ENCODE measurements at places on chromosomes 11 and 22.

- DNase-seq = no peak
These were observed 15.2 kb downstream of the PAX6 start for GRCh38 chr11:31795706-31796498.

- DNase-seq = no peak
These were observed 11.2 kb downstream of the BARX2 start for GRCh38 chr11:129386795-129387397.

GRCh38 chr11:65727865-65728264, 7.3 kb upstream of the RNASEH2C start:
- no peak for DNase-seq

DNA sequence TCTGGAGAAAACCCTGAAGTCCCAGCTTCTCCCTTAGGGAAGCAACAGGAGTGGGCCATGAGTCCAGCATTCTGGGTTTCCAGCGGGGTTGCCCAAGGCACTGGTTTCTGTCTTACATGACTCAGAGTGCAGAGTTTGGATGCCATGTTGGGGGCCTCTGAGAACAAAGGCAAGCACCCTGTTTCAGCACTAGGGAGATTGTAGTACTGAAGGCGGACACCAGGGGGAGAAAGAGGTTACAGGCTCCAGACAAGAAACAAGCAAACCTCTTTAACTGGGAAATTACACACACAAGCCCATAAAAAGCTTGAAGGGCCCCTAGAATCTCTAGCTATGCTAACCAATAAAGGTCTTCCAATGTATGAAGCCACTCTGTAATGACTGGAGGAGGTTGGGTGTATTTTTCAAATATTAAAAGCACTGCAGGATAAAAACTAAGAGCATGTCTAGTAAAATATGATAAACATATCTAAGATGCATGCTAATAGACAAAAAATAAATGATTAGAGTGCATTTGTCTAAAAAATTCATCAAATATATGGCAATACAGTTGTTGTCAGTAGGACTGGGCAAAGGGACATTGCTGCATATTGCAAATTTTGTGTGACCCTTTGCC, 7.1 kb downstream of the MS4A6E start:
- peak; percentile 51 for DNase-seq

DNA sequence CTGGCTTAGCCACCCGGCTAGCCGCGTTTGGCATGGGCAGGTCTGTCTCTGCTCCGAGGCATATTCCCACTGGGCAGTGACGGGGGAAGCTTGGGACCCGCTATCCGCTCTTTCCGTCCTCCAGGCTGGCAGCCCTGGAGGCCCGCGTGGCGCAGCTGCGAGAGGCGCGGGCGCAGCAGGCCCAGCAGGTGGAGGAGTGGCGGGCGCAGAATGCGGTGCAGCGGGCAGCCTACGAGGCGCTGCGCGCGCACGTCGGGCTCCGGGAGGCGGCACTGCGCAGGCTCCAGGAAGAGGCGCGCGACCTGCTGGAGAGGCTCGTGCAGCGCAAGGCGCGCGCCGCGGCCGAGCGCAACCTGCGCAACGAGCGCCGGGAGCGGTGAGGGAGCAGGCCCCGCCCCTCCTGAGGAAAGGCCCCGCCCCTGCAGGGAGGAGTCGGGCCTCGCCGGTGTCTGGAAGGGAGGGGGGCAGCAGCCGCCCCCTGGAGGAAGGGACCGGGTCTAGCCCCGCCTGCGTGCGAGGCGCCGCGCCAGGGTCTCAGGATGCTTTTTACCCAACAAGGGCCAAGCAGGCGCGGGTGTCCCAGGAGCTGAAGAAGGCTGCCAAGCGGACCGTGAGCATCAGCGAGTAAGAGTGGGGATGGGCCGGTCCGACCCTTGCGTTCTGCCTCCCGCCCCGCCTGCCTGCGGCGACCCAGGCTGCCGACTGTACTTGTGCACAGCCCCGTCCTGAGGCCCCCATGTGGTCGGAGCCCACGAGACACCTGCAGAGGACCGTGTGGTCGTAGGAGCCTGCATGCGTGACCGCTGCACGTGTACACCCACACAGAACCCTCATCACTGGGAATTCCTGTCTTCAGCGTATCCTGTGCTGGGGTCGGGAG, 7.9 kb downstream of the ATG16L2 start:
- DNase-seq = peak; percentile 71

- no peak for DNase-seq
These were observed 14.3 kb upstream of the ANKK1 start for GRCh38 chr11:113373306-113373705.

- no peak for DNase-seq
These were observed 14.3 kb upstream of the EFCAB6 start for GRCh38 chr22:43826142-43827002.

DNA sequence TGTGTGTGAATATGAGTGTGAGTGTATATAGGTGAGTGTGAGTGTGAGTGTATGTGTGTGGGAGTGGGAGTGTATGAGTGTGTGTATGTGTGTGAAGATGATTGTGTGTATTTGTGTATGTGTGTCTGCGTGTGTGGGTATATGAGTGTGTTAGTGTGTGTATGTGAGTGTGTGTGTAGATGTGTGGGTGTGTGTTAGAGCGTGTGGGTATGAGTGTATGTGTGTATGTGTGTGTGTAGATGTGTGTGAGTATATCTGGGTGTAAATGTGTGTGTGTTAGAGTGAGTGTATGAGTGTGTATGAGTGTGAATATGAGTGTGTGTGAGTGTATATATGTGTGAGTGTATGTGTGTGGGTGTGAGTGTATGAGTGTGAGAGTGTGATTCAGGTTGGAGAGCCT, 11.1 kb upstream of the LRRC10B start:
- no peak for DNase-seq

GRCh38 chr11:120128392-120129119, 9.4 kb downstream of the TRIM29 start:
- no peak for DNase-seq

DNA sequence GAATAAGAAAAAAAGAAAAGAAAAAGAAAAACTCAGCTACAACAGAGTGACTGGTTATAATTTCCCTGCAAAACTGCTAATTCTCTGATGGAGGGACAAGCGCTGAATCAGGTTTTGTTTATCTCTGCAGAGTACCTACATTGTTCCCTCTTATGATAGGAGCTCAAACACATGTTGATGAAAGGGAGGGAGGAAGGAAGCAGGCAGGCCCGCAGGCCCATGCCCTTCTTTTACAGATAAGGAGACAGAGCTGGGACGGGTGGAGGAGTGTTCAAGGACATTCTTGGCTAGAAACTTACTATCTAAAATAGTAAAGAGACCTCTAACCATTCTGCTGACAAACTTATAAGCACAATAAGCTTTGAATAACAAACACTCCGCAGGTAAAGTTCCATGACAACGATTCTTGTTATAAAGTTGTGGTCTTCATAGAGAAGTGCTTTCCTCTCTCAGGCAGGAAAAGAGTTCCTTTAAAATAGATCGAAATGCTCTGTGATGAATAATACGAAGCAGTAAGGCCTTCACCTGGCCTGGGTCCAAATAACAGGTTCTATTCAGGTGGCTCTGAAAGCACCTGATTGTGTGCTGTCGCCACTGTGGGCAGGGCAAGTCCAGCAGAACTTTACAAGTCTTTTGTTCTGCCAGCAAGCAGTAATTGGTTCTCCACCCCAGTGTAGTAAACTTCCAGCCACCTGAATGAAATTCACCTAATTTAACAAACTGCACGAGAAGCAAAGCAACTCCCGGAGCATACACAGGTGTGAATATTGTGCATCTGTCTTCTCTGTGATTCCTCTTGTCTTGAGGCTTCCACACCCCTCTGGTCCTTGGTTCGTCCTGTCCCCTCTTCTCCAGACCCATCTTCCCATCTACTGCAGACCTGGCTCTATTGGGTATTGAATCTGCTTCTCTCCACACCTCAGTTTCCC, 15.3 kb upstream of the MICAL2 start:
- no peak for DNase-seq

- DNase-seq = no peak
These were observed 82.5 kb downstream of the AMBRA1 start for GRCh38 chr11:46511342-46511741.

DNA sequence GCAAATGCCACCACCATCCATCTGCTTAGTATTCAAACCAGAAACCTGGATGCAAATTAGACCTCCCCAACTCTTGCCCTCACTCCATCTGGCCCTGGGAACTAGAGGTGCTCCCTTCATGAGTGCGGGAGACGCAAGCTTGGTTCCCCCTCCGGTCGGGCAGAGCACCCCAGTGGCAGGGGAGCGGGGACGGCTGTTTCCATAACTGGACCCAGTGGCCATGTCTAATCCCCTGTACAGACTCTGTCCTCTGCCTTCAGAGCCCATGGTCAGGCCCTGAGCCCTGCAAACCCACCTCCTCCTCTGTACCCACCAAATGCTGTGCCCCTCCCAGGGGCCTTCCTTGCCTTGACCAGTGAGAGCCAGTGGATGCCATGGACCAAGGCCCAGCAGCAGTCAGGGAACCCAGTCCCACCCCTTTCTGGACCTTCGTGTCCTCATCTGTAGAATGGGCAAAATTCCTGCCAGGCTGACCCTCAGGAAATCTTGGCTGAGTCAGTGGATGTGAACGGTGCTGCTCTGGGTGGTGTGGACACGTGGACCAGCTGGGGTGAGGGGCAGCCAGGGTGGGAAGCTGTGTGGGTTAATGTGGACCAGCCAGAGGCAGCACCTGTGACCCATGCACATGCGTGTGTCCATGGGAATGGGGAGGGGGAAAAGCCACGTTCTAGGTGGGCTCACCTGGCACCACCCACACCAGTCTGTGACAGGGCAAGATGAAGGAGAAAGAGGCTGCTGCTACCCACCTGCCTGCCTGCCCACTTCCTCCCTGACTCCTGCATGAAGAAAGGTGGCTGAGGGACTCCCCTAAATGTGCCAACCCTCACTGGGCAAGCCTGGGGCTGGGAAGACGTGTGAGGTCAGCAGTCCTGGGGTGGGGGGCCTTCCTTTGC, 72.8 kb downstream of the LRRC32 start:
- DNase-seq = no peak

- no peak for DNase-seq
These were observed 5.3 kb downstream of the OTUB1 start for GRCh38 chr11:63991558-63991957.

- no peak for DNase-seq
These were observed 1107.6 kb downstream of the BRD1 start for GRCh38 chr22:48719978-48720661.

GRCh38 chr11:128021349-128022006, 565.9 kb downstream of the ETS1 start:
- no peak for DNase-seq

- no peak for DNase-seq
These were observed 455.6 kb downstream of the BRD1 start for GRCh38 chr22:49372111-49372529.

GRCh38 chr11:83881428-83881827, 595.3 kb upstream of the CCDC90B start:
- no peak for DNase-seq

- no peak for DNase-seq
These were observed 15.0 kb downstream of the MUC5B start for GRCh38 chr11:1237851-1238250.

GRCh38 chr11:31995525-31996094, 95.3 kb upstream of the RCN1 start:
- no peak for DNase-seq

DNA sequence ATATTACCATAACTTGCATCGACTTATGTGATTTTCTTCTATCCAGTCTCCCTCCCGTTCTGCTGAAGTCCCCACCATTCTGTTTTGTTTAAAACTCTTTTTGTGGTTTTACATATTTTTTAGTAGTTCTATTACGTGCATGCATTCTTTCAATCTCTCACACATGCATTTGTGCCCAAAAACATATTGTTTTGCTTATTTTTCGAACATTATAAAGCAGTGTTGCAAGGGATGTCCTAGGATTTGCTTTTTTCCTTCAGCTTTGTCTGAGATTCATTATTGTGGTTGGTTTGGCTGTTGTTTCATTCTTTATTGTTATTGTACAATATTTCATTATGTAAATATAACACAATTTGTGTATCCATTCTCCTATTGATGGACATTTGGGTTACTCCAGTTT, 235.7 kb downstream of the DYNC2H1 start:
- DNase-seq = no peak

- DNase-seq = no peak
These were observed 44.7 kb downstream of the AP2A2 start for GRCh38 chr11:970319-970871.

GRCh38 chr11:121441521-121441920, 10.6 kb upstream of the SORL1 start:
- DNase-seq = no peak

DNA sequence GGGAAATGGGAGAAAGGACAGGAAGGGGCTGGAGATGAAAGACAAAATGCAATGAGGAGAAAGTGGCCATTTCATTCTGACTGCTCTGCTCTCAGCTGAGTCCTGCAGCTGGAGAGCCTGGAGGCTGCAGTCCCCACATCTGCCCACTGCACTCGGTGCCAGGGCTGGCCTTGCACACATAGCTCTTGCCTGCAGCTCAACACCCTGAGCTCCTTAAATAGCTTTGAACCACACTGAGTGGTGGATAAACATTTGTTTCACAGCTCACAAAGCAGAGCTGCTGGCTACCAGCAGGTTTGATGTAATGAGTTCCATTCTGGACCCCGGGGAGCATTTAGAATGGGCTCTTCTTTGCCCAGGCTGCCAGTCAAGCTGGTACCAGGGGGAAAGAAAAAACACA, 426.1 kb upstream of the CADM1 start:
- DNase-seq = no peak

DNA sequence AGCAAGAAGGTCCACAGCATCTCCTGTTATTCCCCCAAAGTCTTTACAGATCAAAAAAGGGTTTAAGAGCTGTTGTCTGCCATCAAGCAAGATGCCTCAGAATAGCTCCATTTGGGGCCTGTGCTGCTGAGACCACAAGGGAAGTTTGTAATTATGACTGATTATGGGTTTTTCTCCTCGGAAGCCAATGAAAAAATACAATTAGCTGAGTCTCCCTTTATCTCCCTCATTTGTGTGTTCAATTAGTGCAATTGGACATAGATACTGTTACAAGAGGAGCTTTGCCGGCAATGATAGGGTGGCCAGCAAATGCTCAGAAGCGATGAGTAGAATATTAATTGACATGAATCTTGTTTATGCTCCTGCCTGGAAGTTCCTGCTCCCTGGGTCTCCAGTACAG, 83.7 kb downstream of the COMMD9 start:
- DNase-seq = no peak

GRCh38 chr22:39985383-39986035, 9.2 kb upstream of the FAM83F start:
- DNase-seq = no peak

GRCh38 chr11:78583889-78584288, 9.2 kb upstream of the NARS2 start:
- DNase-seq = no peak

- no peak for DNase-seq
These were observed 1137.0 kb downstream of the FAM181B start for GRCh38 chr11:81596704-81597103.

DNA sequence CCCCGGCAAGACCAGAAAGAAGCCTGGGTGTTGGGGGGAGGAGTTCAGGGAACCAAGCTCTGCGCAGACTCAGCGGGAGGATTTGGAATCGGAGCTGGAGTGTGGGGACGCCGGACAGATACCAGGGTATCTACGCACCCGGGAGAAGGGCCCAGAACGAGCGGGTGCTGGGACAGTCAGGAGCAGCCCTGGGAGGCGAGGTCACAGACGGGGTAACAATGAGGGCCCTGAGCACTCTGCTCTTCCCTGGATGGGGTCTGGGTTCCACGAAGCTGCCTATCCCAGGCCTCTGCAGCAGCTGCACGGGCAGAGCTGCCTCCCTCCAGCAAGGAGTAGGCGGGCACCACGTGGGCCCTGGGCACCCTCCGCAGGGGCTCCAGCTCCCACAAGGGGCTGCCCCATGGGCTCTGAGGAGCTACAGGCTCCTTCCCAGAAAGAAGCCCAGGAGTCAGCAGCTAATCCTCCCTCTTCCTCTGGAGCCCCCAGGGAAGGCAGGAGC, 197.2 kb downstream of the BRD1 start:
- DNase-seq = no peak
